ENCODE measurements at places on chromosomes 13 and 19.
A peak's percentile ranks its signal among the peaks of the same experiment; 100 is the strongest.

DNA sequence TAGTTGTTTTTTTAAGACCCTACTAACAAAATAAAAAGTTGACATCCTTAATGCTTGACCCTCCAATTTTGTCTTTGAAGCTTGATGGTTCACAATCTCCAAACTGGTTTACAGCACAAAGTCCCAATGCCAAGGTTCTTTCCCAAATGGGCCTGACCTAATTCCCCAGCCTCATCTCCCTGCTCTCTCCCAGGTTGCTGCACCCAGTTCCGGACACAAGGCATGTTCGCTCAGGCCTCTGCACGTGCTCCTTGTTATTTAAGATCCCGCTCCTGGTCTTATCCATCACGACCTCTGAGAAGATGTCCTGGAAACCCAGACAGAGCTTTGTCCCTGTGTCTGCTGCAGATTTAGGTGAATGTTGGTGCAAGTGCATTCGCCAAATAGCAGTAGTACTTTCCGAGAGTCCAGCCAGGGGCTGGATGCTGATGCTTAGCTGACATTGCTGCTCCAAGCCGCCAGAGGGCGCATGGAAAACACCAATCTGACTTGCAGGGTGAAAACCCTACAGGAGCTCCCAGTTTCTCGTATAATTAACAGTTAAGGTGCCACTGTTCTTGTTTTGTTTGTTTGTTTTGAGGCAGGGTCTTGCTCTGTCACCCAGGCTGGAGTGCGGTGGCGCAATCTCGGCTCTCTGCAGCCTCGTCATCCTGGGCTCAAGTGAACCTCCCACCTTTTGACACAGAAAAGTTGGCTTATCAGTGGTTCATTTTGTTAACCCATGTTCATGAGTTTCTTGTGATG is 18.5 kb downstream of the LYPD3 start:
- peak; percentile 77 for DNase-seq

GRCh38 chr13:112348642-112349345 is 27.4 kb upstream of the SPACA7 start:
- no peak for DNase-seq

DNA sequence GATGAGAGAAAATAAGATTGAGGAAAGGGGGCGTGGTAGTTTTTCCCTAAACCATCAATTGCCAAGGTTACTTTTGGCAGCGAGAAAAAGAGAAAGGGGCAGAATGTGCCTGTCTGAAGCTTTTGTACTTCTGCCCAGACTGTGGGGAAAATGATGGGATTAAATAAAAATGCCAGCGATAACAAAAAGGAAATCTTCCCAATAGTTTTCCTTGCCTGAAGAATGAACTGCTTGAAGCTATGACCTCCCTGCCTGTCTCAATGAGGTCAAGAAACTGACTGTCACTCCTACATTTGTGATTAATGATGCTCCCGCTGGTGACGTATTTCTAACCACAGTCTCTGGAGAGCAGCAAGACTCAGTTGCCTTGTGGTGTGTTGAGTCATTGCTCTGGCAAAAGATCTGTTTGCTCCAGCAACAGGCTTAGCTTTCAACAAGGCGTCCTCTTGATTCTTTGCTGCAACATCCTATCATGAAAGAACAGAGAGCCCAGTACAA is 1051.5 kb downstream of the DIAPH3 start:
- DNase-seq = no peak

GRCh38 chr13:30803749-30804148 is 68.4 kb downstream of the ALOX5AP start:
- no peak for DNase-seq

GRCh38 chr13:109785141-109785891 is 1.1 kb downstream of the IRS2 start:
- DNase-seq = peak; percentile 59

DNA sequence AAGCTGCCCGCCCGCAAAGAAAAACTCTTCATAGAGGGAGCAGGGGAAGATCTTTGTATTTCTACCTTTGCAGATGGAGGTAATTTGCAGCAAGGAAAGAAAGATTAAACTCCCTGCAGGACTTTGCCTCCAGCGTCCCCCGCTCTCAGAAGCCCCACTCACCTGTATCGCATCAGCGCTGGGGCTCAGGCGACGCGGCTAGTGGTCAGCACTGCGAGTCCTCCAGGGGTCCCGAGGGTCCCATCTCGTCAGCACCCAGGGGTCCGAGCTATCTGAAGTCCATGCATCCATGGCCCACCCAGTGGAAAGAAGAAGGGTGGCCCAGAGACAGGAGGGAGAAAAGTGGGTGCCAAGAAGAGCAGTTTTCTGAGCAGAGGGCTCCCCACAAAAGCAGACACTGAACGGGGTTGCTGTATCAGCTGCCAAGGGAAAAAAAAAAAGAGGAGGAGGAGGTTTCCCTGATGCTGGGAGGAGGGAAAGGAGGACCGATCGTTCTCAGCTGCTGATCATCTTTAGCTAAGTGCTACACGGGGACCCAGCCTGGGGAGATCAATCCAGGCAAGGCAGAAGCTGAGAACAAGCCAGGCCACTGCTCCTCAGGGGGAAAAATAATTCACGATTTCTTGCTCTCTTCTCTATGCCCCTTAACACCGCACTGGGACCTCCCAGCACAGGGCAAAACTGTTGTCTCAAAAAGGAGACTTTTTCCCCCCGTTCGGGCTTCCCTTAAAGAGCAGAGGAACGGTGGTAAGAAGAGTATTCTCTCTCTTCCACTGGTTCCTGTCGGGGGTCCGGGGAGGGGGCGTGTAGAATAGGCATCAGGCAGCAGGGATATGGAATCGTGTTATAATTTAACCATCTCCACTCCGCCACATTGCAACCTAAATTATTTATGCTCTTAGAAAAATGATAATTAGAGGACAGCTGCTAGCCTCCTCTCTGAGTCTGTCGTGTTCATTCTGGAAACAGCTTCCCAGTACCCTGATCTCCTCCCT is 117.7 kb upstream of the CACNA1A start:
- DNase-seq = no peak

GRCh38 chr13:35468195-35468594 is 8.3 kb downstream of the MAB21L1 start:
- no peak for DNase-seq

- DNase-seq = no peak
These were observed 199.2 kb downstream of the DLEU7 start for GRCh38 chr13:50644081-50644871.

- no peak for DNase-seq
These were observed 14.1 kb downstream of the NOSIP start for GRCh38 chr19:49566302-49566701.

GRCh38 chr13:49622174-49622946 is 5.9 kb upstream of the ARL11 start:
- DNase-seq = no peak

GRCh38 chr19:41957161-41957837 is 1.8 kb downstream of the RABAC1 start:
- no peak for DNase-seq

GRCh38 chr19:1533510-1534150 is 9.8 kb downstream of the PLK5 start:
- DNase-seq = no peak
